ENCODE measurements at places on chromosomes 16 and 17.

- DNase-seq: no peak
These were observed 7.6 kb downstream of the PRR29 start for GRCh38 chr17:64005734-64006167.

- DNase-seq: no peak
These were observed 6.1 kb downstream of the SEC14L1 start for GRCh38 chr17:77146882-77147281.

- no peak for DNase-seq
These were observed 83.2 kb downstream of the NTN1 start for GRCh38 chr17:9104370-9105041.

GRCh38 chr17:79888009-79888540 lies 48.8 kb upstream of the CBX4 start:
- DNase-seq: no peak

DNA sequence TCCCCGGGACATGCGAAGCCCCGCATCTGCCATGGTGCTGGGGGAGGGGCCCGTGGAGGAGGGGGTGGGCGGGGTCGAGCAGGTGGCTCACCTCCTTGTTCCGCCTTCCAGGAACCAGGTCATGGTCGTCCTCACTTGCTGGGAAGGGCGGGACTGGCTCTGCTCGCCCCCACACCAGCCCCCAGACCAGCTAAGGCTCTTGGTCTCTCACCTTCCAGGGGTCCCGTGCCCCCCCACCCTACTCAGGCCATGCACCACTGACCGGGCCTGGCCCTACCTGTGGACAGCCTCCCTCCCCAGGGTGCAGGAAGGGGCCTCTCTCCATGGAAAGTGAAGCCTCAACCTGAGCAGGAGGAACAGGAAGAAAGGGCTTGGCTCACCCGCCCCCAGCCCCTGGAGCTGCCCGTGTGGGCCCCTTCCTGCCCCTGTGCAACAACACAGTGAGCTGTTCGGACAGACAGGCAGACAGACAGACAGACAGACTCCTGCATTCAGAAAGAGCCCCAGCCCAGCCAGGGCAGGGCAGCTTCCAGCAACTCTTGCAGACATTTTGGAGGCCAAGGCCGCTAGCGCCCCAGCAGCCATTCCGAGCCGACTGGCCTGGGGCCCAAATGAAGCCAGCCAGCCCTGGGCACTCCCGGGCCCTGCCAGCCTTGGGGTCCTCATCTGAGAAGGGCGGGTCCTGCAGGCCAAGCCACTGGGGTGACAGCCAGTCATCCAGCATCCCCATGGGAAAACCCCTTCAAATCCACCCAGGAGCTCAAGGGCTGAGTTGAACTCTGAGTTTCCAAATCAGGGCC lies 8.1 kb upstream of the KREMEN2 start:
- DNase-seq: no peak

DNA sequence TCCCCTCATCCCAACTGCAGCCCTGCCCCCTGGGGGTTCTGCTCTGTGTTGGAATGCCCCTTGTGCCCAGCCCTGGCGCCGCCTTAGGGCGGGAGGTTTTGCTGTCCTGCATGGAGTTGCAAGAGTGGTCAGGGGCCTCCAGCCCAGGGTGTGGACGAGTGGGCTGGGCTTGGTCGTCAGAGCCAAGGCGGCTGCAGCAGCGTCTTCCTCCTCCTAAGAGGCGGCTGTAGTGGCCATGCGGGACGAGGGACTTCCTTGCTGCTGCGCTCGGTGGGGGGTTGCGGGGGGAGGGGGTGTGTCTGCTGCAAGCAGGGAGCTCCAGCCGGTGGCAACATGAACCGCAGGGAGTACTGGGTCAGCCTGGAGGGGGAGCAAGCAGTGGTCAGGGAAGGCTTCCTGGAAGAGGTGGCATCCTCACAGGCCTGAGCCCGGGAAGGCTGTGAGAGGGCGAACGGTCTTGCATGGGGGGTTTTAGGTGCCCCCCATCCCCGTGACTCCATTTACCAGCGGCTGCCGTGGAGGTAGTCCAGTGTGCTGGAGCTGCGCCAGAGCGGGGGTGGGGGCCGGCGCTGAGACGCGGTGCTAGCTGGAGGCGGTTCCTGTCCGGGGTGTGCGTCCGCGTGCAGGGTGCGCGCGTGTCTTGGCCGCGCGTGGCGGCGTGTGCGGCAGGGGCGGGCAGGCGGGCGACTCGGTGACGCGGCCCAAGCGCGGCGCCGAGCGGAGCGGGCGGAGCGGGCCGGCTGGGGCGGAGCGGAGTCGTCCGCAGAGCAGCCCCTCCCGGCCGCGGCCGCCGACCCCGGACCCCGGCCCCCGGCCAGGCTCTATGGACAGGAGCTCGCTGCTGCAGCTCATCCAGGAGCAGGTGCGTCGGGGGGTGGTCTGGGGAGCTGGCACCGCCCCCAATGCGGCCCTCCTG lies at the start of gene RHBDL1:
RHBDL1 (plus strand) TSS at position 704 of the 916 bp plus-strand sequence; CDS start at position 824, 120 bp downstream.
- no peak for DNase-seq
